ENCODE measurements at places on chromosomes 12 and 14. TPM values are rescaled to one million over a fixed set of nuclear protein-coding genes. Genes with fewer than 3 reads are reported as not detected.

DNA sequence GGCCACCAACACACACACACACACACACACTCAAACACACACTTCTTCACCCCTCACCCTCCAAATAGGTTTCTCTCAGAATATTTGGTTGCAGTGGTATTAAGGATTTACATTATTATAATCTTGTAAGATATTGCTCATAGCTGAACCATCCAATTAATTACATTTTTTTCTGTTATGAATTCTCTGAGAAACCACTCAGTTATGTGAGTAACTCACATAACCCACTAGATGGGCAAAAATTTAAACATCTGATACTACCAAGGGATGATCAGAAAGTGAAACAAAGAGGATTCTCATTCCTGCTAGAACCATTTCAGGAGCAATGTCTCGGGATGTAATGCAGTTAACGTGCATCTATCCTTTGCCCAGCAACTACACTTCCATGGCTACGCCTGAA lies 31.6 kb downstream of the TMTC1 start:
- DNase-seq = no peak

Gene ST8SIA1
- 1.0 TPM for total RNA-seq

GRCh38 chr12:45409966-45410365 lies 194.1 kb downstream of the ANO6 start:
- no peak for DNase-seq

GRCh38 chr12:33945438-33945784 lies 76.9 kb upstream of the ALG10 start:
- DNase-seq = no peak

Gene SCN8A
- 7.1 TPM for total RNA-seq

Data from glomerular endothelial cell (primary cell).